ENCODE measurements at places on chromosomes 2 and 18. TPM values are rescaled to one million over a fixed set of nuclear protein-coding genes. Genes with fewer than 3 reads are reported as not detected.

EIF5B gene
- total RNA-seq = 71.6 TPM

DNA sequence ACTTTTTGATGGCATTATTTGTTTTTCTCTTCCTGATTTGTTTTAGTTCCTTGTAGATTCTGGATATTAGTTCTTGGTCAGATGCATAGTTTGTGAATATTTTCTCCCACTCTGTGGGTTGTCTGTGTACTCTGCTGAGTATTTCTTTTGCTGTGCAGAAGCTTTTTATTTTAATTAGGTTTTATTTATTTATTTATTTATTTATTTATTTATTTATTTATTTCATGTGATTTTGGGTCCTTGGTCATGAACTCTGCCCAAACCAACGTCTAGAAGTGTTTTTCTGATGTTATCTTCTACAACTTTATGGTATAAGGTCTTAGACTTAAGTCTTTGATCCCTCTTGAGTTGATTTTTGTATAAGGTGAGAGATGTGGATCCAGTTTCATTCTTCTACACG lies 292.2 kb downstream of the CDH7 start:
- no peak overlapping the region for H3K27ac ChIP-seq
- H3K36me3 ChIP-seq = no peaks in the 10 kb centered on the region
- DNase-seq = no peak
- no peaks in the 10 kb centered on the region for H3K27me3 ChIP-seq
- H3K4me3 ChIP-seq = no peak overlapping the region

DNA sequence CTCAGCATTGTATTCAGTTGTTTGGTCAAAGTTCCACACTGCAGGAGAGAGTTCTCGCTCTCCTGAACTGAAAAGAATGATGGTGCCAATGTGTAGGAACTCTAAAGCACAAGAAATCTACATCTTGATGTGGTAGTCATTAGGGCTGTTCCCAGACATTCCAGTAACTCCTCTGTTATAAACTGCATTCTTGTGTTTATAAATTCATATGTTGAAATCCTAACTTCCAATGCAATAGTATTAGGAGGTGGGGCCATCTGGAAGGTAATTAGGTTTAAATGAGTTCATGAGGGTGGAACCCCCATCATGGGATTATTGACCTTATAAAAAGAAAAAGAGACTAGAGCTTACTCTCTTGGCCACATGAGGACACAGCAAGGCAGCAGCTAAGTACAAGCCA lies 239.6 kb downstream of the CDH20 start:
- no peak overlapping the region for H3K27ac ChIP-seq
- peaks cover 28% of the 10 kb centered on the region for H3K27me3 ChIP-seq
- DNase-seq = no peak

DNA sequence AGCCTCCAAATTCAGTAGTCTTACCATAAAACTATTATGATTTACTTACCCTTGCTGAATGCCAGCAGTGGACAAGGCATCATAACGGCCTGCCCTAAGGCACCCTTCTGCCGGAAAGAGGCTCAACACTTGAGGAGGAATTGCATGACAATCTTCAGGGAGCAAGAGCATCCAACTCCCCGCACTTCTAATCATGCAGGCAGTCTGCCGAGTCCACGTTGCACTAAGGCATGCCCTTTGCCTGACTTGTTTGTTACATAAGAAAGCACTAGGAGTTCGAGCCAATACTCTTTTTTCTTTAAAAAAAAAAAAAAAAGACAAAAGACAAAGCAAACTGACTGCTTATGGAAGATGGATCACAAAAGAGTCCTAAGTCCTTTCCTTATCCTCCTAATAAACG lies 17.9 kb upstream of the SPTBN1 start:
- no peaks in the 10 kb centered on the region for H3K4me1 ChIP-seq
- H3K4me3 ChIP-seq = no peak overlapping the region
- no peaks in the 10 kb centered on the region for H3K36me3 ChIP-seq
- no peak for DNase-seq

ADCYAP1 gene
- not detected for total RNA-seq

CYP26B1 gene
- total RNA-seq = not detected
